Foreskin keratinocyte (primary cell): ENCODE measurements at places on chromosomes 3 and 15. TPM values are rescaled to one million over a fixed set of nuclear protein-coding genes. Genes with fewer than 3 reads are reported as not detected.

- no peak for DNase-seq
These were observed 234.1 kb downstream of the ADAMTS17 start for GRCh38 chr15:100107606-100108225.

DNA sequence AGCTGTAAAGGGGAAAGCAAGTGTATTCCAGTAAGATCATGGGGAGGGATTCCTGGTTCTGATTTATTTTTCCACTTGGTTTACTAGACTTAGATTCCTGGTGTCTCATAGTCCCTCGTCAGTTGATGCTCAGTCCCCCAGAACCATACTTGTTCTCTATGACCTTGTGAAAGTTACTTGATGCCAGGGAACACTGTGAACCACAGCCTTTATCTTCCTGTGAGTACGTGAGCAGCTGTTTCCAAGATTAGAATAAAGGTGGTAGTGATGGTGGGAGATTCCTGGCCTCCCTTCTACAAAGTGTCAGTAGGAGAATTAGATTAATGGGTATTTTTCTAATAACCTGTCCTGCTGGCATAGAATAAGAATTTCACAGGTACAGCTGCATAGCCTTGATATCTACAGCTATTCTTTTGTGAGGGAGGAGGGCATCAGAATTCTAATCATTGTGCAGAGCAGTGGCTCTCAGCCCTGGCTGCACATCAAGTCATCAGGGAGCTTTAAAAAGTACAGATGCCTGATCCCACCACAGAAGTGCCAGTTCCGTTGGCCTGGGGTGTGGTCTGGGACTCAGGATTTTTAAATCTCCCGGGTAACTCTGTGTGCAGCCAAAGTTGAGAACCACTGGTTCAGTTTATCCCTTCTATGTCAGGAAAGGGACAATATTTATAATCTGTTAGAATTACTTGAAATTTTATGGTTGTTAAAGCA lies 20.0 kb downstream of the GPD1L start:
- DNase-seq = no peak

DNA sequence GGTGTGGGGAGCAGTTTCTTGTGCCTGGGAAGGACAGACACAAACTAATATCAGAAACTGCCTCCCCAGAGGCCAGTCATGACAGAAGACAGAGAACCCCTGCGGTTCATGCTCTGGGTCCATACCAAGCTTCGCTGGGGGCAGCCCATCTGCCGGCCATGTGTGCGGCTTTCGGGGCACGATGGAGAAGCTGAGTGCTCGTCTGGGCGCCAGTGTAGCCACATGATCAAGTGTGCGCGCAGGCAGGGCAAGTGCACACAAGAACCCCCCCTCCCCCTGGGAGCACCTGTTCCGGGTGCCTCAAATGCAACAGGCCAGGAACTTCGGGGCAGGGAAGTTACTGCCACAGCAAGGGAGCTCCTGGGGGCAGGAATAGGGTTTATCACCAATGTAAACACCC lies 1.8 kb downstream of the ADAMTS17 start:
- no peak for DNase-seq

The LRTM1 gene
- total RNA-seq = not detected in 2 replicates

DNA sequence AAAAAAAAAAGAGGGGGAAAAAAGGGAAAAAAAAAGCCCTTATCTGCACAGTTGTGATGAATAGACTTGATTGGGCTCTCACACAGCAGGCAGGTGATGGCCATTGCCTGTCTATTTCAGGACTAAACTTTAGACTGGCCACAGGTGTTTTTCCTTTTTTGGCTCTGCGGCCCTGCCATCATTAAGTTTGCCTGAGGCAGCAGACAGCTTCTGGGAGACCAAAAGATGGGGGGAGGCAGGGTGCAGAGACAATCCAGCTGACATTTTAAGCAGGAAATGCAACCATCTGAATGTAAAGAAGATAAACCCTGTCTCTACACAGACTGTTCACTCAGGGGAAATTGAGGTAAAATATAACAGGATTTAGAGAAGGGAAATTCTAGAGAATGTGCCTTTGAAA lies 295.0 kb upstream of the KCNH8 start:
- DNase-seq = no peak
